ENCODE measurements at places on chromosomes 2 and 18.

- no peak for DNase-seq
Observed at GRCh38 chr18:47285456-47285855, 34.0 kb upstream of the SKOR2 start.

DNA sequence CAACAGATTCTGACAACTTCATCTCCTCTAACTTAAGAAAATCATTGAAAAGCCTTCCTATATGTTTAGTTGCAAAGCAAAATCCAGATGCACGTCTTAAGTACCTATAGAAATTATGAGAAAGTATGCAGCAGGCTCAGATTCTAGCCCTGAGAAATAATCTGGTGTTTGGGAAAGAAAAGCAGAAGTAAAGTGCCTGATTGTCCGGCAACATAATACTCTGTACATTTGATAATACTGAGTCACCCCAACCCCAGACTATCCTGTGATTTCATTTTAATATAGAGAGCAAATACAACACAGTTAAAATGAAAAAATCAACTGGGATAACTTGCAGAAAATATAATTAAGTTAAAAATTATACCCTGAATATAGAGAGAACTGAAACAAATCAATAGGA is 13.5 kb downstream of the RFX8 start:
- DNase-seq = no peak

DNA sequence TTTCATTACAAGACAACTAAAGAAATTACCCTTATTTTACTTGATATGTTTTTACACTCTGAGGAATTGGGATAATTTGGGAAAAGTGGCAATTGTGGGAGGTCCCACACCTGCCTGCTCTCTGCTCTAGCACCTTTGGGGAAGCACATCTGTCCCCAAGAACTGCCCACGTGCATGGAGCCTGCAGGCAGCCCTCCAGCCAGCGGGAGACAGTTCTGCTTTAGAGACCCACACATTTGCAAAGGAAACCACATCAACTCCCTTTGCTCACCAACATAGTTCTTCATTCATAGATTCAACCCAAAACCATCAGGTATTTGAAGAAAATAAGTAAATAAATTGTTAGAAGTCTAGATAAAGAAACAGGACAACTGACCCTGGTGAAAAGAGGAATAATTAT is 239.9 kb upstream of the ID2 start:
- no peak for DNase-seq

DNA sequence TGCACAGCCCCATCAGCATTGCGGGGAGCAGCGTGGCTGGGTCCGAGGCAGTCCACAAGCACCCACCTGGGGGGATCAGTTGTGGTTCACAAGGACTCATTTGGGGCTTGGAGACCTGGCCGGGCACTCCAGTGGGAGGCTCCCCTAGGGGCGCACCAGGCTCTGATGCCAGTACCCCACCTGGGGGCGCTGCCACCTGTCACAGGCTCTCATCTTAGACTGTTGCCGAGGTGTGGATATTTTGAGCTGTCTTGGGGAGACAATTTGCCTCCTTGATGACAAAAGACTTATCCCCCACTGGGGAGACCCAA is 3.0 kb downstream of the ADRA2B start:
- DNase-seq = no peak

DNA sequence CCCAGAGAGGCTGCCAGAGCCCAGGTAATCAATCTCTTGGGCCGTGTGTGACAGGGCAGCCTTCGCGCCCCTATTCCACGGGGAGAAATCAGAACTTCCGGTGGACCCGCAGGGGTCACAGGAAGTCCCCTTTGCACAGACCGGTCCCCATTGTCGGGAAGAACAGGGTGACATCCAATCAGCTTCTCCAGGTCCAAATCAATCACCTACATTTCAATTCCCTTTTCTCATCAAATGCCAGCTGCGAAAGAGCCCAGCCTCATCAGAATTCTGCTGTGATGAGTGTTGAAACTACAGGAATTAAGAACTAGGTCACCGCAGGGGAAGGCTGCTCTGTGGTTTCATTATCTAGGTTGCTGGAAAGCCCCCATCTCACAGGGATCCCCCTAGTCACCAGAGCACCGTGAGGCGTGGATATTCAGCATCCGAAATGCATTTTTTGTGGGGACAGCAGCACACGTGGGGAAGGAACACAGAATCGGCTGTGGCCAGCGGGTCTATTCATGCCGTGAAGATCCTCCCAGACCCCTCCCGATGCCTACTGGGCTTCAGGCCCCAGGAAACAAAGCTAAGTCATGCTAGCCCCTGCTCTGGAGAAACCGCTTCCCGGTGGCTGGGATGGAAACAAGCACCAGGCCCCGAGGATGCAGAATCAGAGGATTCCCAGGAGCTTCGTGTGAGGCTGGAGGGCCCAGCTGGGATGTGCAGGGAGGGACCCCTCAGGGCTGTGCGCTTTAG is 193.7 kb upstream of the ID2 start:
- no peak for DNase-seq

DNA sequence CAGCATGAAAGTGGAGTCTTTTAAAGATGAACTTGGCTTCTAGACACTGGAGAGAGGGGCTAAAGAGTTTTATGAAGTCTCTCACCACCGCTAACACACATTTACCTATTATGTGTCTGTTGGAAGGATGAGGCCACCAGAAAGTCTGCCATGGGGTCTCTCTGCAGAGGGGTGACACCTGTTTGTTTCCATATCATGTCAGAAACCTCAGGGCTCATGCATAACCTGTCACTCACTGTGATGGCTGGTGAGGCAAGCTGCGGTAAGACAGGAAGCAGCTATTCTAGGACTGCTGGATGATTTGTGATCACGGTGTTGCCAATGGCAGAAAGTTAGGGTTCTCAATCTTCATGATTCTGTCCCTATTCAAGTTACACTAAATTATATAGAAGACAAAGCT is 60.8 kb upstream of the DNMT3A start:
- DNase-seq = no peak

GRCh38 chr18:51226068-51226467 is 28.6 kb upstream of the MEX3C start:
- no peak for DNase-seq

- DNase-seq = no peak
Observed at GRCh38 chr2:12192762-12193161, 446.3 kb downstream of the LPIN1 start.

DNA sequence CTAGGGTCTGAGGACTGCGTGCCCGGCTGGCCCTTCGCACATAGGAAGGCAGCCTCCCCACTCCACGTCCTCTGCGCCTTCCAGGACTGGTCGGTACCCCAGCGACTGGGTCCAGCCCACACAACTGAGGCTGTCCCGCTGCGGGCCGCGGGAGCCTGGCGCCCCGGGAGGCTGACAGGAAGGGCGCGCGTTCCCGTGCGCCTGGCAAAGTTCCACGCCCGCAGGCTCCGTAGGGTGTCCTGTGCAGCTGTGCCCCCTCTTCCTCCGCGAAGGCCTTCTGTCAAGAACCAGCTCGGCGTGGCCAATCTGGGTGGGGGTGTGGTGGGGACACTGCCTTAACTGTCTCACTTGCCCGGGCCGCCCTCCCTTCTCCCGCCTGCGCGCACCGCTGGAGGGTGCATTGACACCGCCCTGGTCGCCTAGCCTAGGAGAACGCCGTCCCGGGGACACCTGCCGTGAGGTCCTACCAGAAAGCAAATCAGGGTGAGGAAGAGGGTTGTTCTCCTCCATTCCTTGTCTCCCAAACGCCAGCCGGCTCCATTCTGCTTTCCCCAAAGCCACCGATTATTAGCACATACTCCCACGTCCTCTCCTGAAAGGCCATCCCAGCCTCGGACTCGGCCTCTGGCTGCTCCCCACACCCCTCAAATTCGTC is 618 bp upstream of the LYPD1 start:
- no peak for DNase-seq

DNA sequence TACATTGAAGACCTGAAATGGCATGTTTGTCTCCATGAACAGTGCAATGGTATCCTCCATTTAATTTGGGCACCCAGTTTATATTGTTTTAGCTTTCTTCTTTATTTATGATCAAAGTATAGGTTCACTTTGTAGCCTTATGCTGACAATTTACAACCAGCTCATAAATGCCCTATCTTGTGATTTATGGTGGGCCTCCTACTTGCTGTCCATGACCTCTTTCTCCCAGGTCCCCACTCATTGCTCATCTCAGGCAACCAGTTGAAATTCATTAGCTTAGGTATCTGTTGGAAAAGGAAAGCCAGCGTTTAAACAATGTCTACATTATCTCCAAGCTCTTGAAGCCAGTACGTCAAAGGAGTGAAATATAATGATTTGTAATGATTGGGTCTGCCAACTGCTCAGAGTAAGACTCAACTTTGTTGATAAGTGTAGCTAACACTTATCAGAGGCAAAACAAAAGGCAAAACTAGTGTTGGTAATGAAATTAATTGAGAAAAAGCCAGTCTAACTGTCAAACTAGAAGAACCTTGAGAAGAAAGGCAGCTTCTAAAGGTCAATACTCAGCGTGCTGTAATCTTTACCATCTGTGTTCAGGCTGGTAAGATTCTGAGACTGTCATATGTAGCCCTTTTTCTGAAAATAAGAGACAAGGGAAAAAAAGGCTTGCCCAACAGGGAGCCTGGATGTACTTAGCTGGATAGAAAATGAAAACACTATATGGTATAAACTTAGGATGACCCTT is 695.9 kb downstream of the EPHA4 start:
- no peak for DNase-seq

GRCh38 chr2:177124371-177124770 is 88.2 kb upstream of the HNRNPA3 start:
- DNase-seq = no peak

DNA sequence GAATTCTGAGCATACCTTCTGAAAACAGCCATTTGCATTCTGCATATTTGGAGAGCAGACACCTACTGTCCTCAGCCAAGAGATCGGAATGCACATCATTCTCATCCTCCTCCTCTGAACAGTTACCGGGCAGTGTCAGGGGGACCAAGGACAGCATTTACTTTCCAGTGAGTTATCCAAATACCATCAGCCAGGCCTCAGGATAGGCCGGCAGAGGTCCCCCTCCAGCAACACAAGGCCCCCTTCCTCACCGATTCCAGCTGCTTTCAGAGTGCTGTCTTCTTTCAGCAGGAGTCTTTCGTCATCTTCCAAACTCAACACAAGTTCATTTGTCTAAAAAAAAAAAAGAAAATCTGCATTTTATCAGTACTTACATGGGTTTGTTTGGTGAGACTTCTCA is 55.3 kb downstream of the C2orf76 start:
- DNase-seq = no peak

GRCh38 chr2:44529448-44529847 is 167.7 kb downstream of the CAMKMT start:
- DNase-seq = no peak

DNA sequence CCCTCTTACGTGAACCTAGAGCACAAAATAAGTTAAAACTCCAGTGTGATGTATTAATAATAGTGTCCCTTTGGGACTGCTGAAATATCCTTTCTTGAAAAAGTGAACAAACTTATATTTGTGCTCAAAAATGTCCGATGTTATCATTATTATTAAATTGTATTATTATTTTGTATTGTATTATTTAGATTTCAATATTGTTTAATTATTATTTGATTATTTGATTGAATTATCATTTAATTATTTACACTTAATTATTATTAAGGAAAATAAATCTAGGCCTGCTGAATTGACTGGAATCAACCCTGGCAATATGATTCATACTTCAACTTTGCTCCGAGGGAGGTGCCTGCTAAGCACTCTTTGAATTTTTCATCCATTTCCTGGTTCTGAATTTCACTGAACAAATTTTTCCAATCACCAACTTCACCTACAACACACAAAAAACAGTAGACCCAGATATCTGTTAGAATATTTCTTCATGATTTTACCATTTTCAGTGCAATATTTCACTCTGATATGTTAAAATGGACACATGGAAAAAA is 10.9 kb upstream of the EIF2AK2 start:
- no peak for DNase-seq

DNA sequence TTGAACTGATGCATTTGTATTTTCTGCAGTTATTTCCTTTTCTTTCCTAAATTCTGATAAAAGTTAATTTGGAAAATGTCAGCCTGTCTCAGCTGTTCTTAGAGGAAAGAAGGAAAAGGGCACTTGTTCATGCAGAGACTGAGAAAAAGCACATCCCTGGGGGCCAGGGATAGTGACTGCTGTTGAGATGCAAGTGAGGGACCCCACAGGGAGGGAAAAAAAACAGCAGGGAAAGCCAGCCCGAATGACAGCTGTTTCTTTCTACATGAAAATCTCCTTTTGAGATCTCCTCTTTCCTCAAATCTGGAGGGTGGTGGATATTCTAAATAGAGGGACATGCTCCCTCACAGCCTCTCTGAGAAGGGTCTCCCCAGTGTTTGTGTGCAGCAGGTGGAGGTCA is 14.0 kb upstream of the MTA3 start:
- no peak for DNase-seq

GRCh38 chr2:126518196-126518595 is 137.8 kb upstream of the GYPC start:
- no peak for DNase-seq

GRCh38 chr2:156630579-156631337 is 194.6 kb downstream of the GPD2 start:
- DNase-seq = no peak

- DNase-seq = no peak
Observed at GRCh38 chr2:42844901-42845821, 52.8 kb upstream of the HAAO start.

GRCh38 chr2:128301501-128301966 is 17.1 kb downstream of the HS6ST1 start:
- no peak for DNase-seq

DNA sequence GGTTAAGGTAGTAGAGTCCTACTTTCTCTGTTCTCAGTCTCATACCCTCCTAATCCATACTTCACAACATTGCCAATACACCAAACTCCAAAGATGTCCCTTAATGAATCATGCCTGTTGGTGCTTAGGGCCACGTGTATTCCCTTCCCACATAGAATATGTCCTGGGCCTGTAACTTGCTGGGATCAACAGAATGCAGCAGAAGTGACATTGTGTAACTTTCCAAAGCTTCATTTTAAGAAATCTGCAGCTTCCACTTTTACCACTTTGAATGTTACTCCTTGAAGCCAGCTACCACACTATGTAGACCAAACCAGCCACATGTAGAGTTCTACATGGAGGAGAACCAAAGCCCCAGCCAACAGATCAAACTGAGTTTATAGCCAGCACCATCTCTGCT is 58.5 kb upstream of the ARHGAP15 start:
- no peak for DNase-seq

GRCh38 chr2:206853915-206854314 is 85.4 kb upstream of the CPO start:
- DNase-seq = no peak

DNA sequence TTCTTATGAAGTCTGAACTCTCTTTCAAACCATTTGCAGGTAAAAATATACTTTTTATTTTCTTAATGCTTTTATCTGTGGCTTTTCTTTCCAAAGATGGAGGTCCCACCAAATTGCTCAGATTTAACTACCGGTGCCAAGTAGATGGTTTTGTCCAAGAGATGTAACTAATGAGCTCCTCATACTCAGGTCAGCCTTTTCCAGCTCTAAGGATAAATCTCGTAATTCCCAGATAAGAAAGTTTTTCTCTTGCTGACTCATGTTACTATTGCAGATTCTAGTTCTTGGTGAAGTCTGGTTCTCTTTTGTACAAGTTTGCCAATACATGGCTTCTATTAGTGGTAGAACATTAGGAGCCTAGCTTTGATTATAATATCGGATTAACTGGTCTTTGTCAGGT is 550.8 kb upstream of the ZNF804A start:
- DNase-seq = no peak
